ENCODE measurements at places on chromosomes 6 and 20. TPM values are rescaled to one million over a fixed set of nuclear protein-coding genes. Genes with fewer than 3 reads are reported as not detected.

Gene SLC22A16
- not detected for total RNA-seq

Gene MRAP2
- total RNA-seq: not detected

Gene PROCR
- 0.50 TPM for total RNA-seq

Gene TFEB
- 12.5 TPM for total RNA-seq

Gene SYNDIG1
- total RNA-seq: not detected

Gene TSBP1
- total RNA-seq: not detected

DNA sequence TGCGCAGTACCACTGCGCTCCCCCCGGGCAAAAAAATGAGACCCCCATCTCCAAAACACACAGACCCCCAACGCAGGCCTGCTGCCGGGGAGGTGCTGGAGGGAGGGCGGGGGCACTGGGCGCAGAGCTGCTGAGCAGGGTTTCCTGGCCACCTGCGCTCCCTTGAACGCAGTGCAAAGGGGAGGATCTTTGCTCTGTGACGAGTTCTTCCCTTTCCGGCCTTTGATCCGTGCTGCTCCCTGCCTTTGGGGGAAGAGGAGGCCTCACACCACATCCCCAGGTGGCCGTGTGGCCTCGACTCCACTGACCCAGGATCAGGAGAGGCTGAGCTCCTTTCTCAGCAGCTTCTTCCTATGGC lies 8.9 kb upstream of the COL20A1 start:
- peak overlapping the region; percentile 83 for H3K27ac ChIP-seq
- peaks cover 4% of the 10 kb centered on the region for H3K4me1 ChIP-seq
- peak; percentile 32 for DNase-seq
- H3K4me3 ChIP-seq: peak overlapping the region; percentile 65
- H3K36me3 ChIP-seq: peaks cover 7% of the 10 kb centered on the region
- no peaks in the 10 kb centered on the region for H3K27me3 ChIP-seq

- H3K27me3 ChIP-seq: no peaks in the 10 kb centered on the region
- no peak for DNase-seq
- H3K36me3 ChIP-seq: peaks cover 30% of the 10 kb centered on the region
- peaks cover 21% of the 10 kb centered on the region for H3K4me1 ChIP-seq
- no peak overlapping the region for H3K4me3 ChIP-seq
Observed at GRCh38 chr6:107811591-107812218, 12.4 kb downstream of the SCML4 start.

GRCh38 chr20:20292472-20292871 lies 75.4 kb upstream of the INSM1 start:
- H3K27me3 ChIP-seq: peaks cover 3% of the 10 kb centered on the region
- H3K4me3 ChIP-seq: no peak overlapping the region
- no peaks in the 10 kb centered on the region for H3K4me1 ChIP-seq
- no peaks in the 10 kb centered on the region for H3K36me3 ChIP-seq
- DNase-seq: no peak

- H3K4me1 ChIP-seq: peaks cover 7% of the 10 kb centered on the region
- H3K27ac ChIP-seq: no peak overlapping the region
- DNase-seq: no peak
Observed at GRCh38 chr20:8073024-8073832, 53.7 kb upstream of the TMX4 start.

- peak overlapping the region; percentile 86 for H3K27ac ChIP-seq
- H3K36me3 ChIP-seq: peaks cover 14% of the 10 kb centered on the region
- H3K4me1 ChIP-seq: peaks cover 48% of the 10 kb centered on the region
- H3K4me3 ChIP-seq: peak overlapping the region; percentile 87
- H3K27me3 ChIP-seq: peaks cover 5% of the 10 kb centered on the region
Observed at GRCh38 chr6:129709196-129709768, 695 bp downstream of the ARHGAP18 start.

- no peak overlapping the region for H3K4me3 ChIP-seq
- no peak overlapping the region for H3K27ac ChIP-seq
- H3K27me3 ChIP-seq: peaks cover 4% of the 10 kb centered on the region
- no peak for DNase-seq
- H3K4me1 ChIP-seq: no peaks in the 10 kb centered on the region
Observed at GRCh38 chr6:159601211-159601610, 91.8 kb downstream of the SOD2 start.

DNA sequence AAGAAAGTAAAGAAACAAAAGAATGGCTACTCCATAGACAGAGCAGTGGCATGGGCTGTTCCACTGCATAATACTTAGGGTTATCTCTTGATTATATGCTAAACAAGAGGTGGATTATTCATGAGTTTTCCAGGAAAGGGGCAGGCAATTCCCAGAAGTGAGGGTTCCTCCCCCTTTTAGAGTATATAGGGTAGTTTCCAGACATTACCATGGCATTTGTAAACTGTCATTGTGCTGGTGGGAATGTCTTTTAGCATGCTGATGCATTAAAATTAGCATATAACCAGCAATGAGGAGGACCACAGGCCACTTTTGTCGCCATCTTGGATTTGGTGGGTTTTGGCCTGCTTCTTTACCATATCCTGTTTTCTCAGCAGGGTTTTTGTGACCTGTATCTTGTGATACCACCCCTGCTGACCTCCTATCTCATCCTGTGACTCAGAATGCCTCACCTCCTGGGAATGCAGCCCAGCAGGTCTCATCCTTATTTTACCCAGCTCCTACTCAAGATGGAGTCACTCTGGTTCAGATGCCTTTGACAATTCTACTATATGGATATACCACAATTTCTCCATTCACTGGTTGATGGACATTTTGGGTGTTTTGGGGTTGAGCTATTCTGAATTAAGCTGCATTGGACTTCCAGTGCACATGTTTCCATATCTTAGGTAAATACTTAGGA lies 280.6 kb downstream of the FARS2 start:
- H3K27ac ChIP-seq: no peak overlapping the region
- no peak overlapping the region for H3K4me3 ChIP-seq
- peaks cover 17% of the 10 kb centered on the region for H3K36me3 ChIP-seq
- H3K4me1 ChIP-seq: no peaks in the 10 kb centered on the region
- no peaks in the 10 kb centered on the region for H3K27me3 ChIP-seq
- no peak for DNase-seq

- no peaks in the 10 kb centered on the region for H3K4me1 ChIP-seq
- no peak for DNase-seq
- no peaks in the 10 kb centered on the region for H3K36me3 ChIP-seq
- H3K27me3 ChIP-seq: no peaks in the 10 kb centered on the region
Observed at GRCh38 chr6:81623106-81623759, 129.2 kb downstream of the TENT5A start.

DNA sequence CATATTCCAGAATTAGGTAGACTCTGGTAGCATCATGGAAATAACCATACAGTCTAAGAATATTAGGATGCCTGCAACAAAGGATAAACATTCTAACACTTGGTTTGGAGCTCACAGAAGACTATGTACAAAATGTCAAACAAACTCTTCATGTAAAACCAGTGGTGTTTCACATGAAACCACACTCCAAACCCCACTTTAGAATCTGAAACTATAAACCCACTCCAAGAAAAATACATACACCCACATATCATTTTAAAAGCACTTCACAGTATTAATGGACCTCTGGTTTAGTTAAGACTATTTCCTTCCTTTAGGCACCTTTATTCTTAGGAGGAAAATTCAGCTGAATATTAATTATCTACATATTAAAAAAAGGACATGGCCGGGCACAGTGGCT lies 10.5 kb downstream of the AURKA start:
- H3K27ac ChIP-seq: no peak overlapping the region
- no peak overlapping the region for H3K4me3 ChIP-seq
- H3K4me1 ChIP-seq: peaks cover 58% of the 10 kb centered on the region
- H3K36me3 ChIP-seq: peaks cover 75% of the 10 kb centered on the region
- DNase-seq: no peak

Measured in activated CD4-positive, alpha-beta T cell treated with anti-CD3 and anti-CD28 coated beads, Interleukin-2, amount 10 ng/mL, durations not matched to agents 7 days and 5 days (primary cell).